ENCODE measurements at places on chromosomes 16 and 17. TPM values are rescaled to one million over a fixed set of nuclear protein-coding genes. Genes with fewer than 3 reads are reported as not detected.

The P3H4 gene
- total RNA-seq = 53.4 TPM

The CREBBP gene
- total RNA-seq = 38.0 TPM

The GJD3 gene
- total RNA-seq = not detected

The KCNG4 gene
- total RNA-seq = not detected

The WDR81 gene
- total RNA-seq = 26.5 TPM

The NOXO1 gene
- not detected for total RNA-seq

The ZPBP2 gene
- not detected for total RNA-seq

The COX10 gene
- 28.4 TPM for total RNA-seq

The CNGB1 gene
- not detected for total RNA-seq
